Non-pigmented ciliary epithelial cell (primary cell): ENCODE measurements at places on chromosomes 1 and 21.

GRCh38 chr1:208036106-208036808 is 125.3 kb upstream of the CD34 start:
- no peak for DNase-seq

GRCh38 chr21:33951276-33952178 is 35.9 kb upstream of the ATP5PO start:
- DNase-seq: no peak

DNA sequence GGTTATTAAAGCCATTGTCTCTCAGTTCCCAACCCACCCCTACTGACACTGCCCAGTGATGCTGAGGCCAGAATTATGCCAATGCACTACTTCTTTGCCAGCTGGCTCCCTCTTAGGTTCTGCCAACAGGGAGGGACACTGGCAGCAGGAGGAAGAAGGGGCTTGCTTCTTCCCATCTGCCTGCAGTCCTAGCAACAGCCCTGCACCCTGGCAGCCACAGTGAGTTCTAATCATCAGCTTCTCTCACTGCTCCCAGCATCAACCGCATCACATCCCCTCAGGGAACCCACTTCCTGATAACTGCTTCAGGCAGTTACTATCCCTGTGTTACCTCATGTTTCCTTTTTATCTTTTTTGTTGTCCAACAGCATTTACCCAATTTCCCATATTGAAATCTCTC is 86.2 kb downstream of the UBR4 start:
- no peak for DNase-seq

- DNase-seq: no peak
Measured at GRCh38 chr1:192535916-192536664, 39.5 kb upstream of the RGS1 start.

GRCh38 chr1:207952617-207953542 is 42.0 kb upstream of the CD34 start:
- no peak for DNase-seq

DNA sequence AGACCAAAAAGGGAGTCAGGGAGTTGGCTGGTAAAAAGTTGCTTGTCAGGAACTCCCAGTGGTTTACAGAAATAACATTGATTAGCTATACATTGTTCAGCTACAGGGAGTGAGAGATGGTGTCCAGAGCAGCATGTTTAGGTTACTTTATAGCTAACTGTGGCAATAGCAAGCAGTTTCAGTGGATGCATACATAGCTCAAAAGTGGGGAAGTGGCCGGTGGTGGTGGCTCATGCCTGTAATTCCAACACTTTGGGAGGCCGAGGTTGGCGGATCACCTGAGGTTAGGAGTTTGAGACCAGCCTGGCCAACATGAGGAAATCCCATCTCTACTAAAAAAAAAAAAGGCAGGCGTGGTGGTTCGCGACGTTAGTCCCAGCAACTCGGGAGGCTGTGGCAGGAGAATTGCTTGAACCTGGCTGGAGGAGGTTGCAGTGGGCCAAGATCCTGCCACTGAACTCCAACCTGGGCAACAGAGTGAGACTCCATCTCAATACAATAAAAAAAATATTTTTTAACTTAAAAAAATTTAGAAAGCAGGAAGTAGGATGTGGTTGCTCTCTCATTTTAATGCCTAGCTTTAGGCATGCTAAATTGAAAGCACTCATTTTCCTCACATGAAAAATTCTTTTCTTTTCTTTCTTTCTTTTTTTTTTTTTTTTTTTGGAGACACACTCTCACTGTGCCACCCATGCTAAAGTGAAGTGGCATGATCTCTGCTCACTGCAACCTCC is 109.7 kb downstream of the PPIAL4G start:
- no peak for DNase-seq
